Stimulated activated CD8-positive, alpha-beta memory T cell treated with anti-CD3 and anti-CD28 coated beads, Interleukin-15, amount 100 ng/mL, for 48 hours (primary cell): ENCODE measurements at places on chromosomes 3 and 15.

GRCh38 chr3:174356596-174356995, 502.5 kb upstream of the NAALADL2 start:
- DNase-seq = no peak

DNA sequence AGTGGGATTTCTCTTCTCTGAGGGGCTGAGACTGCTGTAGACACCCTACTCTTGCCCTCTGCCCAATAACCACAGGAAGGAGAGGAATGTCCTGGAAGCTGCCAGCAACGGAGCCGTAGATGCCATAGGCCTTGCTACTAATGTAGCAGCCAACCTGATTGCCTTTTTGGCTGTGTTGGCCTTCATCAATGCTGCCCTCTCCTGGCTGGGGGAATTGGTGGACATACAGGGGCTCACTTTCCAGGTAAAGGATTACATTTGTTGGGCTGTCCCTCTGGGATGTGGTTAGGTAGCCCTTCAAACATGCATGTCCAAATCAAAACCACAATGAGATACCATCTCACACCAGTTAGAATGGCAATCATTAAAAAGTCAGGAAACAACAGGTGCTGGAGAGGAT, 16.1 kb downstream of the SLC28A2 start:
- DNase-seq = no peak

GRCh38 chr15:25060472-25060803, 105.7 kb downstream of the SNRPN start:
- DNase-seq = no peak

GRCh38 chr3:120425572-120426250, 25.1 kb downstream of the FSTL1 start:
- no peak for DNase-seq

DNA sequence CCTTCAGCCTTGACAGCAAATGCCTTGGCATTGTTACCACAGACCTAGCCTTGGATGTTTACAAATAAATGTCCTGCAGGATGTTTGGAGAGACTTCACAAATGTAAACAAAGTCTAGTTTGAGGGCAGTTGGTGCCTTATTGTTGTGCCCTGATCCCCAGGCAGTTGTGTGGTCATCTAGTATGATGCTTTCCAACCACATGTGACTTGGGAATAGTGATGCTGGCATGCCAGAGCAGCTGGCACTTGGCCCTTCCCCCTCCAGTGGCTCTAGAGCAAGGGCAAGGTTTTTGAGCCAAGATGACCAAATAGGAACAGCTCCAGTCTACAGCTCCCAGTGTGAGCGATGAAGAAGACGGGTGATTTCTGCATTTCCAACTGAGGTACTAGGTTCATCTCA, 258.2 kb downstream of the ADAMTS17 start:
- no peak for DNase-seq

DNA sequence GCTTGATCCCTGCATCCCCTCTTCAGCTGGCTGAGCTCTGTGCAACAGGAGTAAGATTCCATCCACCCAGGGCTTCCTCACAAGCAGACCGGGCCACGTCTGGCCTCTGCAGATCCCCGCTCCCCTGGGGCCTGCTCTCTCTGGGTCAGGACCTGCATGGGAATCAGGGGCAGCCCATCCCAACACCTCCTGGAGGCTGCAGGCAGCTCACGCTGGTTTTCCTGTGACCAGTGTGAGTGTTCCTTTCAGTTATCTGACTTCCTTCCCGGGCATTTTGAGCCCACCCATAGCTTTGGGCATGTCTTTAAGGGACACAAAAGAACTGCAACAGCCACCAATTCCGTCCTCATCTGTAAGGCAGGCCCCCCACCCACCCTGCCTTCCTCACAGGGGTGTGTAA, 16.3 kb downstream of the NUP210 start:
- DNase-seq = no peak

- no peak for DNase-seq
Measured at GRCh38 chr3:188686324-188686723, 485.4 kb upstream of the TPRG1 start.

- no peak for DNase-seq
Measured at GRCh38 chr15:95291898-95292472, 1038.5 kb upstream of the NR2F2 start.

DNA sequence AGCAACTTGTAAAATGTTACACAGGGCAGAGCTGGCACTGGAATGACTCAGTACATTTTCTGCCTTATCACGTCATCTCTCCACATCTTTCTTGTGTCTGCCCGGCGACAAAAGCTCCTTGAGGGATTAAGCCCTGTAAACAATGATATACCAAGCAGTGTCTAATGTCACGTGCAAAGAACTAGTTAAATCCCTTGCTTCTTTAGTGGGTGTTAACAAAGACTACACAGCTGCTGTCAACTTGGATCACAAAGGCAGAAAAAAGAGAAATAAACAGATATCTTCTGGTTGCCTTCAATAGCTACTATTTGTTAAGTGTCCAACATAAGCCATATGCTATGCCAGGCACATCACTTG, 48.1 kb upstream of the FRMD4B start:
- DNase-seq = no peak

DNA sequence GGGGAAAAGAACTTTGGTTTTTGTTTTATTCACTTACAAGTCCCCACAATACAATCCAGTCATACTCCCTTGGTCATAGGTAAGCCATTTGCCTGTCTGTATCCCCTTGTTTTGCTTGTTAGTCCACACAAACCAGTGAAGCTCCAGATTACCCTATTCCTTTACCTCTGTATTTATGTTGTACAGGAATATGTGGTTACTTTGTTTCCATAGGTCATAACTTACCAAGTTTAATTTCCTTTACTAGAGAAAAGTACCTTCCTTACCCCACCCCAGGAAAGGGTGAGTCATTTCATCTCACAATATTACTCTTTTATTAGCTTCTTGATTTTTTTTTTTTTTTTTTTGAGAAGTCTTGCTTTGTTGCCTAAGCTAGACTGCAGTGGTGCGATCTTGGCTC, 113.4 kb upstream of the LRRFIP2 start:
- DNase-seq = no peak

- DNase-seq = no peak
Measured at GRCh38 chr3:43268636-43269035, 17.7 kb upstream of the SNRK start.

GRCh38 chr15:66752078-66752477, 50.0 kb downstream of the SMAD6 start:
- no peak for DNase-seq

DNA sequence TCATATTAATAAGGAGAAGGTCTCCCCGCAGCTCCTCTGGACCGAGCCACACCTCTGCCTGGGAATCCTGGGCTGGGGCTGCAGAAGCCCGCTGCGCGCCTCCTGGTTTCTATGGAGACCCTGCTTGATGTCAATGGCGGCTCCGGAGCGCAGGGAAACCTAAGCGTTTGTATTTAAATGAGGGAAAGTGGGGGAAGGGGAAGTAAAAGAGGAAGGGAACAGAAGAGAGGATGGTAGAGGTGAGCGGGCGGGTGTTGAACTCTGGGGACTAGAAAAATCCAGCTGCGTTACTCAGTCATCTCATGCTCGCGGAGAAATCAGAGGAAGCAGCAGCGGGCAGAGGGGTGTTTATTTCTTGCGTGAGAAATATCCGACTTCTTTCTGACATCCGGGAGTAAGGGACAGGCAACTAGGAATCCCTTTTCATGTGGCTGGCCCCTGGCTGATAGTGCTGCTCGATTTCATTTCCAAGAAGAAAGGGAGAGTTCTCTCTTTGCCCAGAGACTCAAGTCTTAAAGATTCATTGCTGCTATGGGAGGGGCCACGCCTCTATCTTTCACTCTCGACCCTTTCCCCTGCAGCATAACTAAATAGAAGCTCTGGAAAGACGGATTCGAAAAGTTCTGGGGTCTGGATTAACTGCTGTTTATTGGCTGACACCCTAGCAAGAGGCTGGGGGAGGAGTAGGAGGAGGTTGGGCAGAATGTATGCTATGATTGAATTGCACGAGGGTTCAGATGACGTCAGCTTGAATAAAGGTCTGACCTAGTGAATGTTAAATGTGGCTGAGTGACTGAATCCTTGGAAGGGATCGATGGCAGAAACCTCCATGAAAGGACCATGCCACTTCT, 110.5 kb upstream of the GAP43 start:
- no peak for DNase-seq

DNA sequence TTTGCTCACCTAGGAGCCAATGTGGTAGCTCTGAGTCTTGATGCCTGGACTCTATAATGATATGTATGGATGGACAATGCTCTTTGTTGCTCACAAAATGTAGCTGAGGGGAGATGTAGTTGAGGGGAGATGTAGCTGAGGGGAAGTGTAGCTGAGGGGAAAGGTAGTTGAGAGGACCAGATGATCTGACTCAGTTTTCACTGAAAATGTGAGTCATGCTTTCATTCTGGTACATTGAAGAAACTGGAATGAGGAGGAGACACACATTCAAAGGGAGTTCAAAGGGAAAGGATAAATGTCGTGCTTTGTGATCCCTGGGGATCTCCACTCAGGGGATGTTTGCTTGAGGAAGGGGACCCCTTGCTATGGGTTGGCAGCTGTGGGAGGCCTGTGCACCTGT, 302.9 kb upstream of the TRIM42 start:
- DNase-seq = no peak

DNA sequence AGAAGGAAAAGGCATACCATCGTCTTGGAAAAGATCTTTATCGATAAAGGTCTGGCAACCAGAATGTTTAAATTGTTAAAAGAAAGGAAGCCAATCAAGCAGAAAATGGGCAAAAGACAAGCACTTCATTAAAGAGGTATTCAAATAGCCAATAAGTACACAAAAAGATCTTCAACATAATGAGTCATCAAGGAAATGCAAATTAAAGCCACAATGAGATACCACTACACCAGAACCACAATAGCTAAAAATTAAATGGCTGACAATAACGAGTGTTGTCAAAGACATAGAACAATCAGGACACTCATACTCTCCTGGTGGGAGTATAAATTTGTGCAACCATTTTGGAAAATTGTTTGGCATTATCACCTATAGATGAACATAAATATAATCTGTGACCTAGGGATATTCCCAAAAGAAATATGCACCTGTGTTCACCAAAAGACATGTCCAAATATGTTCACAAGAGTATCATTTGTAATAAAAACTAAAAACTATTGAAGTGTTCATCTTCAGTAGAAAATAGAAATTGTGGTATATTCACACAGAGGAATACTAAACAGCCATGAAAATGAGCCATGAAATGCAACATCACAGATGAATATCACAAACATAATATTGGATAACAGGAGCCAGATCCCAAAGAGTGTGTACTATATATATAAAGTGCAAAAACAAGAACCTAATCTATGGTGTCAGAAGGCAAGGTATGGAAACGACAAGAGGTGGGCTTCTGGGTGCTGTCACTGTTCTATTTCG, 14.4 kb upstream of the BTBD1 start:
- DNase-seq = no peak
